ENCODE measurements at places on chromosomes 12 and 14.

DNA sequence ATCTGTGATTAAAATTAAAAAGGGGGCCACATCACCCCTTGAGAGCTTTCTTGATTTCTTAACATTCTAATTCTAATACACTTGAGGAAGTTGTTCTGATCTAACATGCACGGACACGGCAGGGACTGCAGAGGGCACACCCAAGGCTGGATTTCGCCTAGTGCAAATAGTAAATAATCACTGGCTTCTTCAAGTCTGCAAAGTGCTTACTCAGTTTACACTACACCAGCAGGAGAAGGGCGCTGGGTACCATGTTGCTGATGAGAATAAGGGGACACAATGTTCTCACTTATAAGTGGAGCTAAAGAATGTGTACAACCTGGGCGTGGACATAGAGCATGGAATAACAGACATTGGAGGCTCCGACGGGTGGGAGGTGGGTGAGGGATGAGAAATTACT is 34.2 kb downstream of the TBX5 start:
- no peak for DNase-seq

- DNase-seq = peak; percentile 74
Observed at GRCh38 chr12:1518591-1519516, 75.5 kb downstream of the FBXL14 start.

GRCh38 chr14:24335461-24336171 is 745 bp upstream of the ADCY4 start:
- no peak for DNase-seq

DNA sequence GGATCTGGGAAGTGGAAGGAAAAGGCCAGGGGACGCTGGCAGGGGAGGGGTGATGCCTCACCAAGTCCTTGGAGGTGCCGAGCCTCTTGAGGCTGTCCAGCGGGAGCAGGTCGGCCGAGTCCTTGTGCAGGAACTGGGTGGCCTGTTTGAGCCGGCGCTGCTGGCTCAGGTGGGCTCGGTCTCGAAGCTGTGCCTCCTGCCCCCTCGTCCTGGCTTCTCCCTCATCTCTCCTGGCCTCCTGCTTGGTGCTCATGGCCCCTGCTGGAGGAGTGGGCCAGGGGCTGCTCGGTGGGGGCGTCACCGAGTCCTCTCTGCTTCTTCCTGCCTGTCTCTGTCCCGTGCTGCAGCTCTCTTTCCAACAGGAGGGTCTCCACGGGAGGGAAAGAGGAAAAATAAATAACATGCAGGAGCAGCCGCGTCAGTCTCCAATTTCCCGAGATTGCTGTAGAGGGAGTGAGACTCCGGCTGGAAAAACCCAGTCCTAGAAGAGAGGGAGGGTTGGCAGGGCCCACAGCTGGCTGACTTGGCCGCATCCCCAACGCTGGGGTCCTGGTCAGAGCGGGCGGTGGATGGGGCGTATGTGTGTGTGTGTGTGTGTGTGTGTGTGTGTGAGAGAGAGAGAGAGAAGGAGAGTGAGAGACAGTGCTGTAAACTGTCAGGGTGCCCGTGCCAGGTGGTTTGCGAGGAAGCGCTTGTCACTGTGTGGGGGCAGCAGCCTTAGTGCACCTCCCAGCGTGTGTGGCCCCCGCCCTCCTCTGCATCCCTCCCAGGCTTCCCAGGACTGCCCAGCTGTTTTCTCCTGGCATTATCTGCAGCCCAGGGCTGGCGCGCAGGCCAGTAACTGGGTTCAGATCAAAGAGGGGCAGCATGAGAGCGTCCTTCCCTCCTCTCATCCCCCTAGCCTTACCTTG is at the start of gene NRIP2:
TSS of gene NRIP2 (minus strand) at position 455 of the 911 bp plus-strand sequence. CDS start at position 403, 52 bp downstream.
- no peak for DNase-seq

- DNase-seq = no peak
Observed at GRCh38 chr14:43041976-43042375, 1435.3 kb downstream of the LRFN5 start.

Measured in NCI-H774 (cell line).